Uterus (tissue), 4 donors: ENCODE measurements at places on chromosomes 1 and 21. TPM values are rescaled to one million over a fixed set of nuclear protein-coding genes. Genes with fewer than 3 reads are reported as not detected.

DNA sequence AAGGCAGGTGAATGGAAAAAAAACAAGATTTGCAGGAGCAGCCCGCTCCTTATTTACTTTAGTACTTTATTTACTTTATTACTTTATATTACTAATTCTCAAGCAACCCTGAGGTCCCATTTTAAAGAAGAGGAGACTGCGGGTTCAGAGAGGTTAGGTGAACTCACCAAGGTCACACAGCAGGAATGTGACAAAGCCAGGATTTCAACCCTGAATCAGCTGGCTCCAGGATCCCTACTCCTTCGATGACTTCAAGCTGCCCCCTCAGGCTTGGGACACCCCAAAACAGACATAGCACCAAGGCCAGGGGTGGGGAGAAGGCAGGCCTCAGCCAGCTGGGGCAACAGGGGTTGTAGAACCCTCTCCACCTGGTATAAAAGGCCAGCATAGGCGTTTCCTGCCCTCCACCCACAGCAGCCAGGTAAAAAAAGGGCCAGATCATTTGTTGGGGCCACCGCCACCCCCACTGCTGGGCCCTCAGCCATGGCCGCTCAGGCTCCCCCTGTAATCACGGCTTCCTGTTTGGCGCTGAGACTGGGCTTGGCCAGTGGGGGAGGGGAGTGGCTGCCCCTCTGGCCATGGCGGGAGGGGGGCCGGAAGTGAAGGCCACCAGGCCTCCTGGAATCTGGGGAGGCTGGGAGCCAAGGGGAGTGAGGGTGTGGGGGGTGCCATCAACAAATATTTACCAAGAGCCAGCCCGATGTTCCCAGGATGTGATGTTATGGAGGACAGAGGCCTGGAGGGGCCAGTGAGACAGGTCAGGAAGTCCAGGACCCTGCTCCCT lies 6.6 kb downstream of the SDC3 start:
- peak; percentile 48 for DNase-seq

DNA sequence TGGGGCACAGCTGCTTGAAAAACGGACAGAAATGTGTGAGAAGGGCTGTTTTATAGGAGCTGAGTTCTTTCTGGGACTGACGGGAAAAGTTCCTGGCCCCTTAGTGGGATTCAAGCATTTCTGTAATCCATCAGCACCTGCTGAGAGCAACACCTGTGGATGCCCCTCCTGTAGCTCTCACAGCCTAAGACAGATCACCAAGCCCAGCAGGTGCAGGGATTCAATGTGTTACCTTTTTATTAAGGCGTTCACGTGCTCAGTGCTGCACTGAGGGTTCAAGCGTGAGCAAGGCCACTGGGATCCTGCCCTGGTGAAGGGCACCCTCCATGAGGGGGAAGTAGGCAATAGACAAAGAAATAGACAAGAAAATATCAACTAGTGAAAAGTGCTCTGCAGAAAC lies 14.9 kb downstream of the OLFML2B start:
- no peak for DNase-seq

- DNase-seq: no peak
These were observed 654.6 kb downstream of the KIF26B start for GRCh38 chr1:245809361-245809760.

DNA sequence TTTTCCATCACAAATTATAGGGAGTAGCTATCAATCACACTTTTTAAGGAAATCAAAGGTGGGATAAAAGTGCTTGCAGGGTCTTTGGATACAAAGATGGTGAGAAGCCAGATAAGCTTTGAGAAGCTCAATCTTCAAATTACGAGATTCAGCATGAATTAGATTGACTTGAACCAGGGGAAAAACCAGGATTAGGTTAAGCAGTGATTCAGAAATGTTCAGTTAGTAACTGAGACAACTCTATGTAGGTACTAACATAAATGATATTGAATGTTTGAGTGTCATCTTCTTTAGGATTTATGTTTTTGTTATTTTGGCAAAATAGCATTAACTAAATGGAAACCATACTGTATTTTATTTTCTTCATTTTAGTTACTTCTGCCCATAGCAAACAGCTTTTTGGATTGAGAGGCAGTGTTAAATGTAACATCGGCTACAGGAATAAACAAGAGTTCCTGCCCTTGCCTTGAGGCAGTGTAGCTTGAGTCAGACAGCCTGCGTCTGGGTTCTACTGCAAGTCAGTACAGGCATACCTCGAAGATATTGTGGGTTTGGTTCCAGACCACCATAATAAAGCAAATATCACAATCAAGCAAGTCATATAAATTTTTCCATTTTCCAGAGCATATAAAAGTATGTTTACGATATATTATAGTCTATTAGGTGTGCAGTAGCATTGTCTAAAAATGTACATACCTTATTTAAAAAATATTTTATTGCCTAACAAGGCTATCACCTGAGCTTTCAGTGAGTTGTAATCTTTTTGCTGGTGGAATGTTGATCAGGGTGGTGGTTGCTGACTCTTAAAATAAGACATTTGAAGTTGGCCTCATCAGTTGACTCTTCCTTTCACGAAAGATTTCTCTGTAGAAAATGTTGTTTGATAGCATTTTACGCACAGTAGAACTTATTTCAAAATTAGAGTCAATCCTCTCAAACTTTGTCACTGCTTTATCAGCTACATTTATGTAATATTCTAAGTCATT lies 36.9 kb upstream of the BACH1 start:
- DNase-seq: no peak

DNA sequence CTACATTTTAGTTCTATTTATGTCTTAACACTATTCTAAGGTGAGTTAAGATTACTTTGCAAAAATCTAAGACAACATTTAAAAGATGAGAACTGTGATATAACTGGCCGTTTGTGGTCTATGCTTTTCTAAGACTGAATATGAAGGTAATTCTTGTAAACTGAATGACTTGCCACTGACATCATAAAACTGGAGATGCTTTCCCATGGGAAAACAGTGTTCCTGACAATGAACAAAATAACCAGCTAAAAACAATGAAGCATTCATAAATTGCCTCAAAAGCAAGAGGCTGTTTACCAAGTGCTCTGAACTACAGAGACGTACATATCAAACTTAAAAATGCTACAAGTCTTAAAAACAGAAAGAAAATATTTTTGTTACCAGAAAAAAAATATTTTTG lies 54.7 kb downstream of the APP start:
- DNase-seq: no peak

- no peak for DNase-seq
These were observed 100.6 kb upstream of the RUNX1 start for GRCh38 chr21:35149698-35150097.

GRCh38 chr1:36572142-36572715 lies 89.5 kb upstream of the CSF3R start:
- DNase-seq: no peak

DNA sequence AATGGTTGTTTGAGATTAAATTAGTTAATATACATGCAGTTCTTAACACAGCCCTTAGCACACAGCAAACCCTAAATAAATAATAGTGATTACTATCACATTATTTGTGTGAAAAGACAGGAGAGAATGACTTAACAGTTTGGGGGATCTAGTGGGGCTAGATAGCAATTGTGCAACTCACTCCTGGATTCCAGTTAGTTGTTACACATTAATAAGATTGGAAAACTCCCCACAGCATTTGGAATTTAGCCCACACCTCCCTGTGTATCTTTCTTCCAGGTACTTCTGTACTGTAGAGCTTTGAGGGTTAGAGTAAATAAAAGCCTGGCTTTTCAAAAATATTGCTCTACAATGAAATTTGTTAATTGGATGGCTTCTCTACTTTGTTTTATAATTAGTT lies 93.2 kb downstream of the KCTD3 start:
- no peak for DNase-seq

- no peak for DNase-seq
These were observed 698.3 kb downstream of the ADGRL2 start for GRCh38 chr1:82499022-82499421.

DNA sequence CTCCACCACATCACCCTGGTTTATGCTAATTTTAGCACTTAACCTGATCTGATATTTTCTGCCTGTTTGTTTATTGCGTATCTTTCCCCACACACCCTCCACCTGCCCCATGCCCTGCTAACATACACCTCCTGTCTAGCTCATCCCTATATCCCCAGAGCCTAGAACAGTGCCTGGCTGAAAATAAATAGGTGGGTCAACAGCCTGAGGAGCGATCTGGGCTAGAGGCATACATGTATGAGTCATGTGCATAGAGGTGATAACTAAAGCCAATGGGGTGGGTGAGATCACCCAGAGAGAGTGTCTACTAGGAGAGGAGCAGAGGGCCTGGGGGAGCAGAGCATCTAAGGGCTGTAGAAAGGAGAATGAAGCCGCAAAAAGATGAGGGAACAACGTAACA lies 2.7 kb downstream of the HTR1D start:
- no peak for DNase-seq

GRCh38 chr1:89649783-89650182 lies 16.9 kb downstream of the LRRC8C start:
- no peak for DNase-seq

GRCh38 chr1:196400478-196401451 lies 207.5 kb downstream of the KCNT2 start:
- DNase-seq: peak; percentile 23

DNA sequence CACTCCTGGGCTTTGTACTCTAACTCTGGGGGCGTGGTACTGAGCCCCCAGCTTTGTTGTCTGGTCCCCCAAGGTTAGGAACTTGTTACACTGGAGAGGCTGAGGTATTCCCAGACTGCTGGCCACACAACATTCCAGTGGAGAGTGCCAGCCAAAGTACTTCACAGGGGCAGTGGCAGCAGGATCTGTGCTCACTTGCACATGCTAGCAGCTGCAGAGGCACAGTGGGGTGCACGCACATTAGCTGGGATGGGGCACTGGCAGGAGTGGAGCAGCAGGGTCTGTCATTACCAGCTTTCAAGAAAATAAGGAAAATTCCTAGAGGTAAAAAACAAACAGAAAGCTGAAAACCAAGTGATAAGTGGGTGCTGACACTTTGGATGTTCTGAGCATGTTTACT lies 31.0 kb downstream of the ZNF691 start:
- no peak for DNase-seq

DNA sequence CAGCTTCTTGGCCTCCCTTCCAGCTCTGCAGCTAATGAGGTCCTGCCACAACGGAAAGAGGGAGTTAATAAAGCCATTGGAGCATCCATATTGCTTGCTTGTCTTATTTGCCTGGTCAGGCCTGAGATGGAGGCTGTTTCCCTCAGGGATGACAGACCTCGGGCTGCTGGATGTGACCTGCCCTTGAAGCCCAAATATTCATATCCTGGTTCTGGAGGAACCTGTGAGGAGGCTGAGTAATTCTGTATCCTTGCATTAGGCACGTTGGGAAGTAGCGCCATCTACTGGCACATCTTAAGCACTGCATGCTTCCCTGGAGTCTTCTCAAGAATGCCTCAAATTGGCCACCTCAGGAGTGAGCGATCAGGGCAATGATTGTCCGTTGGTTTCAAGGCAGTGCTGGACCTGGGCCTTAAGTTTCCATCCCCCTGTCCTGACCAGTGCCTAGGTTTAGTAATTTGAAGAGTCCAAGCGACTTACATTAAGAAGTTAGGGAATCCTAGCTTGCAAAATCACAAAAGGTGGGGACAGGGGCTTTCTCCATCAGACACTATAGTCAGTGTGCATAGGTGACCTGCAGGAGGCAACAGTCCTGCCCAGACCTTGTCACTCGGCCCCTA lies 13.8 kb upstream of the NASP start:
- DNase-seq: peak; percentile 78

DNA sequence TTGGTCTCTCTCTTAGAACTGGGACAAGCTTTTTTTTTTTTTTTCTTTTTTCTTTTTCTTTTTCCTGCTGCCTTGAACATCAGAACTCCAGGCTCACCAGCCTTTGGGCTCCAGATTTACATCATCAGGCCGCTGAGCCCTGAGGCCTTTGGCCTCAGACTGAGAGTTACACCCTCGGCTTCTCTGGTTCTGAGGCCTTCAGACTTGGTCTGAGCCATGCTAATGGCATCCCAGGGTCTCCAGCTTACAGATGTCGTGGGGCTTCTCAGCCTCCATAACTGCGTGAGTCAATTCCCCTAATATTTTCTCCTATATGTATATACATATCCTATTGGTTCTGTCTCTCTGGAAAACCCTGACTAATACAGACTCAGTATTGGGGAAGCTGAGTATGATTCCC lies 36.5 kb upstream of the RC3H1 start:
- no peak for DNase-seq

DNA sequence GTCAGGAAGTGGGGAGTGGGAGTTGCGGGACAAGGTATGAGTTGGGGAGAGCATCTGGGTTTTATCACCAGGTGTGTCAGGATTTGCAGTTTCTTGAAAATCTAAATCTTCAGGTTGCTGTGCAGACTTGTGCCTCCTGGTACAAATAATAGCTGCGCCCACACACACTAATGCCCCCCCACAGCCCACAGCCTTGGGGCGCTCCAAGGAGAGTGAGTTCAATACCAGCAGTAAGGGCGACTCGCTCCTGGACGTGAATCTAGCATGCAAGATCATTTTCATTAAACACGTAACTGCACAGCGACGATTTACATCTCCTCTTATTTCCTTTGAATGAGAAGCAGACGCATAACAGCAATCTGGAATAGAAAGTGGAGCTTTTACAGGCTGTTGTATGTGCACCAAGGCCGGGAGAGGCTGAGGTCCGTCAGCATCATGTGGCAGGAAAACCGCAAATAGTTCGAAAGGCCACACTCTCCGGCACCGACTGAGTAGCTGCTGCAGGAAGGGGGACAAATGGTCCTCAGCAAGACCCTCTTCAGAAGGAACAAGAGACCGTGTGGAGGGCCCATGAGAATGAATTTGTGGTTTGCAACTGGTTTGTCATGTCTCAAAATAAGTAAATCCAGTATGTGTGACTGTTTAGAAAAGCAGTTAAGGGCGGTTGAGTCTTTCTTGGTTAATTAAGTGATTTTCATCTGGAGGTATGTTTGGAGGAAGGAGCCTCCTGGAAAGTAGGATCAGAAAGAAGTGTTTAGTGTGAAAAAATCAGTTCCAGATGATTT lies 439.5 kb downstream of the SMYD3 start:
- DNase-seq: no peak

- DNase-seq: no peak
These were observed 34.8 kb upstream of the MAN1C1 start for GRCh38 chr1:25581764-25582163.

DNA sequence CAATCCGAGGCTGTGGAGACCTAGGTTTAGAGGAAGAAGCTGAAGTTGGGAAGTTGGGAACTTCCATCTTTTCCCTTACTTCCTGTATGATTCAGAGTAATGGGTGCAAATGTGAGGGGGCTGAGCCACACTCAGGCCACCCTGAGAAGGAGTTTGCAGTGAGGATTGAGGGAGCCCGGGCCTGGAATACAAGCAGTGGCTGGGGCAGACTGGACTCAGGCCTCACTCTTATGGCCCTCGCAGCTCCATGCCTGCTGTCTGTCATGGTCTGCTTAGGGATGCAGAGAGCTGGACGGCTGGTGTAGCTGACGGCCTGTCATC lies 73.7 kb upstream of the RAB4A start:
- no peak for DNase-seq

PROK1 gene
- total RNA-seq: not detected

MYOG gene
- not detected for total RNA-seq

HFM1 gene
- total RNA-seq: 10.6 TPM

LRRC39 gene
- 2.6 TPM for total RNA-seq

S100A8 gene
- total RNA-seq: not detected

ERO1B gene
- 12.6 TPM for total RNA-seq

CTSE gene
- 0.21 TPM for total RNA-seq

RGS4 gene
- total RNA-seq: 37.7 TPM
